ENCODE measurements at places on chromosomes 6 and 20.
A peak's percentile ranks its signal among the peaks of the same experiment; 100 is the strongest.

- DNase-seq: no peak
Observed at GRCh38 chr6:135084001-135084915, 29.6 kb upstream of the HBS1L start.

DNA sequence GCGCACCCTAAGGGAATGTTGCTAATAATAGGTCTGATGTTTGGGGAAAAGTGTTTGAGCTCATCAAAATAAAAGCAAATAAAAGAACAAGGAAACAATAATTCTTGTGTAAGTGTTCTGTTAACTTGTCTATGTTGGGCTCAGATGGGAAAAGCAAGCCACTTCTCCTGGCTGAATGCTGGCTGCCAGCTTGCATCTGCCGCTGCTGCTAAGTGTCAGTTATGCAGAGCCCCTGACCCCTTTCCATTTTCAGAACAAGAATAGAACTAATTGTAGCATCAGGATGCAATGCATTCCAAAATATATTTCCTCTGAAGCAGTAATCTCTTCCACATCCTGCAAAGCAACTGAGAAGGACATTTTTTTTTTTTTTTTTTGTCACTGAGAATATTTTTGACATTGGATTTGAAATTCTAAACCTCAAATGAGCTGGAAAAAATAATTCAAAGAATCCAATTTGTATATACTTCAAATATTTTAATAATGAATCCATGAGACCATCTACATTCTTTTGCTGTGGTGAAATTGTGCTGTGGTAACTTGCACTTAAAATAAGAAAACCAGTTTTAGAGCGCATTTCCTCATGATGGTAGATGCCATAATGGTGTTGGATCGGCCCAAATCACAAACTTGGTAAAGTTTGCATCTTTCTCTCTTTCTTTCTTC is 43.9 kb upstream of the DEK start:
- peak; percentile 40 for DNase-seq

DNA sequence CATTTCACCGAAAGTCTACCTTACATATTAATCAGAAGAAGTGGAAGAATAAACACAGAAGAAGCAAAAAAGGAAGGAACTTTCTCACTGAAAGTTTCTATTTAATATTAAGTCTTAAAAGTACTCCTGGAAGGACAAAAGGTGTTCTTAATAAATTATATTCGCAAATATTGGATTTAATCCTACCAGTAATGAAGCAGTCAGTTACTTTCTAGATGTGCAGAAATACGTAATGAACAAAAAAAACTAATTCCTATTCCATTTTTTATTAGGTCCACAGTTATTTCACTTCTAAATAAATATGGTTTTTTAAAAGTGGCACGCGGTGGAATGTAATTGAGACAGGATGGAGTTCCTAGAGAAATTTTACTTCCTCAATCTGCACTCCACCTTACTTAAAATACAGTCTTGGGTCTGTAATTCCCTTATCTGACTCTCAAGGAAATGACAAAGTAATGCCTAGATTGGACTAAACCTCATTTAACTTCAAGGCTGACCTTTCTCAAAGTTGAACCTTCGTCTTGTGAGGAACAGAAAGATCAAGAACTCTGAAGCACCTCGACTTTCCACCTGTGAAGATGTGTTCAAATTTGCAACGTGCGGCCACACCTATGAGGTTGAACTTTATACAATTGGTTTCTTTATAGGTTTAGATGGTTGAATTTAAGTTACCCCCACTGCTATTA is 1.1 kb upstream of the TRAM2 start:
- DNase-seq: no peak

DNA sequence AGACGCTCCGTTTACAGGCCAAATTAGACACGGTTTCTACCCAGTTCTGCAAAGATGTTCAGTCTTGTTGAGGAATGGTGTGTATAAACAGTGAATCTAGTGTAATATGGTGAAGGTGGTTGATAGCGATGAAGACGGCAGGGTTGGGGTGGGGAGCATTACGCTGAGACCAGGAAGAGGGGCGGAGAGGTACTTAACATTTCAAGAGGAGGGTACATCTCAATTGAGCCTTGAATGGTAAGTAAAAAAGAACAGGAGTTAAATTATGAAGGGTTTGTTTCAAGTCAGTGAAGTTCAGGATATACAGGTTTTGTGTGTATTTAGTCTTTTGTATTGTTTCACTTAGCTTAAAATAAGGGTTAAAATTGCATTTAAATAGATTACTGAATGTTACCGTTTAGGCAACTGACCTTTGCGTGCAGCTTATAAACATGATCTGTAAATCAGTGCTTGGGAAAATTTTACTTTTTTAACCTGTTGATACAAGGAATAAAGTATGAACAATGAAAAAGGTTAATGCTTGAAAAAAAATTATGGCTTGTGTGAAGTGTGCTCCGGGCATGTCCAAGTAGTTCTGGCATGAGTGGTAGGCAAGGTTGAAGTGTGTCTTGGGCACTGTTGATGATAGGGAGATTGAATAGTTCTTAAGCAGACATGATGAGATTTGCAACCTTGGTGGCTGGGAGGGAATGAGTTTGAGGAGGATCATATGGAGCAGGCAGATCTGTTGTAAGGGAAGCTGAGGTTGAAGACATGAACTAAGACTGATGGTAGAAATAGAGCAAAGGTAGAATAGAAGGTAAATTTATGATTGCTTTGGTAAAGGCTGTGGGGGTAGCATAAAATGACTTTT is 842 bp downstream of the POLR1C start:
- DNase-seq: no peak

- no peak for DNase-seq
Observed at GRCh38 chr20:2834401-2835110, 5.9 kb downstream of the PCED1A start.

DNA sequence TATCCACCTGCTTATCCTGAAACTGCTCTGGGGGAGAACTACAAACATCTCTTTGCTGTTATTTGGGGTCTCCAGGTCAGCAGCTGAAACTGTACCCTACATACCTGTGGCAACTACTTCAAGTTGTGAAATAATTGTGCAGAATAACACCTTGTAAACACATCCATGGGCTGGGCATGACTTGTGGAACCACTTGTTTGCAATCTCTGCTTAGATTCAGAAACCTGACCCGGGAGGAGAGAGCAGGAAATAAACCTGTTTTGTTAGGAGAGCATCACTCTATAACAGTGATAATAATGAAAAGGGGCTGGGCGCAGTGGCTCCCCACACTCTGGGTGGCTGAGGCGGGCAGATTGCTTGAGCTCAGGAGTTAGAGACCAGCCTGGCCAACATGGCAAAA is 183.1 kb downstream of the NFATC2 start:
- no peak for DNase-seq

- no peak for DNase-seq
Observed at GRCh38 chr6:35477028-35477427, 8.8 kb downstream of the RPL10A start.

DNA sequence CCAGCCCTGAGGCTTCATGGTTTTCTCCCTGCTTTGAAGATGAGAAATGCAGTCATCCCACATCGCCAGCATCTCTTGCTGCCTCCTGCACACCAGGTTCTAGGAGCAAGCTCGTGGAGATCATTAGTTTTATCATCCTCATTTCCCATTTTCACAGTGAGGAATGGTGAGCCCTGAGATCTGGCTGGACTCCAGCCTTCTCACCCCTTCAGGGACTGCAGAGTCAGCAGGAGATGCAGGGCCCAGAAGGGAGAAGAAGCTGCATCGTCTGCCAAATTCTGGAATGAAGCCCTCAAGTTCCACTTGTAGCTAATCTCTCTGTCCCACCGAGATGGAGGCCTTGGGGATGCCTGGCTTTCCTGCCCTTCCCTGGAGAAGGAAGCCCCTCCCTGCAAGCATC is 216.8 kb downstream of the TAF4 start:
- DNase-seq: no peak

DNA sequence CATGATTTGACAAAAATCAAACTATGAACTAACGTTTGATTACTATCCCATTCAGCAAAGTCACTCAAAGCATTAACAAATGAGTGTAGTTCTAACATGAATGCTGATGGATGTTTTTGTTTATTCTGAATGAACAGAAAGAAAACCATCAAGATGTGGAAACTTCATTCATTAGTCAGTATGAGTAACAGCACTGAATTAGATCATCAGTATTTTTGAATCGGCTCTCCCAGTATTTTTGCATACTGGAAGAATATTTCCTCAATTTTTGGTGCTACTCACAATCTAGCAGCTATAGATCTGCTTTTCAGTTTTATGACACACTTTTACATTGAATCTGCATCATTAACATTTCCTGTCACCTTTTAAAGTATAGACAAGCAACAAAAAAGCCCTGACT is 63.8 kb upstream of the CD83 start:
- peak; percentile 42 for DNase-seq

DNA sequence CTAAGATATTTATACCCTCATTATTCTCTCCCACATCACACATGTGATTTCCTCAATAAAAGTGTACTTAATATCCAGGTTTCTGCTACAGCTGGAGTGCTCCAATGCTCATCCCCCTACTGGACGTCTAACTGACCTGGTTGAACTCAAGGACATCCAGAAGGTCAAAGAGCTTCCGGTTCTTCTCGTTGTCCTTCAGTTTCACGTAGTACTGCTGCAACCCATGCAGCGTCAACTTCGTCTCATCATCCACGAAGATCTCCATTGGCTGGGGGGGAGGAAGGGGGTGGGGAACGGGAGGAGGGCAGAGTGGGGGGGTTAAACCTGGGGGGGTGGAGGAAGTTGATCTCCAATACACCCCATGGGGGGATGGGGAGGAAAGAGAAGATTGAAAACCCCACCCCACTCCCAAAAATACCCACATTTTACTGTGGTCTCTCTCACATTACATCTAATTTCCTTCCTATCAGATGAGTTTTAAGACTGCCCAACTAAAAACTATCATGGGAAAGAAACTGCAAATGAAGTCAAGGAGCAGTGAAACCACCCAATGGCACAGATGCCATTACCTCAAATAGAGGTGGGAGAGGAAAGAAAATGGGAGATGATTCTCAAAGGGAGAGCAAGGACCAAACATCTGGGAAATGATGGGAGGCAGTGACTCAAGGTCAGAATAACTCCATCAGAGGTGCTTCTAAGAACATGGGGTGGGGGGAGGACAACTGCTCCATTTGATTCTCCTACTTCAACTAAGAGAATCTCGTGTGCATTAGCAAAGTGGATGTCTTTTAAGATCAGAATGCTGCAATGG is 4.1 kb downstream of the MCCD1 start:
- no peak for DNase-seq

- no peak for DNase-seq
Observed at GRCh38 chr6:31728767-31729514, at the start of gene DDAH2. Gene DDAH2 (minus strand): TSS chr6:31729299. CDS start chr6:31729161, 138 bp downstream.

GRCh38 chr20:10022625-10023024 is 12.2 kb upstream of the ANKEF1 start:
- DNase-seq: no peak

DNA sequence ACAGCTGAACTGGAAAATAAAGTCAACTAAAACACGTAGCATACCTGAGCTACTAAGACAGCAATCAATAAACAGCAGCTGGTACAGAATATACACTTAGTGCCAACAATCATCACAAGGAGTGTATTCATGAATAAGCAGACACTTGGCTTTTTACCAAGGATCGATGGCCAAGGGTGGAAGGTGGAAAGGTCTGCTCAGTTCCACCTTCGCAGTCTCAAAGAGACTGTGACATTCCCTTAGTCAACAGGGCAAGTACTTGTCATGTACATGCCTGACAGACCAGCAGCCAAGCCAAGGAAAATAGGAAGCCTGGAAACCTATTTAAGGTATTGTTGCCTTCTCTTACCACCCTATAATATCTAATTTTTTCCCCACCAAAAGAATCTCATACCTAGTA is 21.4 kb downstream of the HBS1L start:
- DNase-seq: peak; percentile 30

- DNase-seq: no peak
Observed at GRCh38 chr6:760982-761955, 68.3 kb upstream of the EXOC2 start.

GRCh38 chr6:43983632-43984031 is 143.6 kb downstream of the MRPL14 start:
- no peak for DNase-seq

- DNase-seq: no peak
Observed at GRCh38 chr6:72661411-72661810, 39.5 kb downstream of the KCNQ5 start.

DNA sequence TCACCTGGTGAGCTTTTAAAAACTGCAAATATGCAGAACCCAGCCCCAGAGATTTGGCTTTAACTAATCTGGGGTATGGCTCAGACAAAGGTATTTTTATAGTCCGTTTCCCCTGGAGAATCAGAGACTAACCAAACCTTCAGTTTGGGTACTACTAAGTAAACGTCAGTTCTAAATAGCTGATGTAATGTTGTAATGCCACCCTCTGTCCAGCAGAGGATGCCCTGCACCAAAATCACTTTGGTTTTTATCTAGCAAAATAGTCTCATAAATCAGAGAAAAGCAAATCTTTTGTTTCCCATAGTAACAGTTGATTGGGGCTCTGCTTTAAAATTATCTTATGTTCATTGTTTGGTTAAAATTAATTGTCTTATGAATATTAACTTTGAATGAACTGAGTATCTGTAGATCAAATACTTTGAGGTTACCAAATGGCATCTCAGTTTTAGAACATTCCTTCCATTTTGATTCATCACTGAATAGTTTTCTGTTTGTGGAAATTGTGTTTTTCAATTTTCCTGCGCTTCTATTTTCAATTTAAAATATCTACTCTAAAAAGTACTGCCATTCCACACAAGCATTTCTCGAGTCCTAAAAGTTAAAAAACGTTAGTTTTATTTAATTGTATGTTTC is 278.3 kb upstream of the PLCB4 start:
- peak; percentile 79 for DNase-seq

DNA sequence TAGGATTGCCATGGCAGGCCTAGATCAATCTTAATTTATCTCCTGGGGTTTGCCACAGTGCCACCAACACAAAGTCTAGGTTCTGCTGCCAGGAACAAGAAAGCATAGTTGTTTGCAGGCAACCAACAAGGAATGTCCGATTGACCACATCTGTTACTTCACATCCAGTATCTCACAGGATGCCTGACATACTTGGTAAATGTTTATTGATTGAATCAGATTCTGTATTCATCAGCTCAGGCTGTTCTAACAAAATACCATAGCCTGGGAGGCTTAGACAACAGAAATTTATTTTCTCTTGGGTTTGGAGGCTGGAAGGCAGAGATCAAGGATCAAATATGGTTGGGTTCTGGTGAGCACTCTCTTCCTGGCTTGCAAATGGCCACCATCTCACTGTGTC is 26.3 kb upstream of the MC3R start:
- peak; percentile 83 for DNase-seq

GRCh38 chr6:152636021-152636608 is 1.0 kb downstream of the SYNE1 start:
- peak; percentile 11 for DNase-seq

DNA sequence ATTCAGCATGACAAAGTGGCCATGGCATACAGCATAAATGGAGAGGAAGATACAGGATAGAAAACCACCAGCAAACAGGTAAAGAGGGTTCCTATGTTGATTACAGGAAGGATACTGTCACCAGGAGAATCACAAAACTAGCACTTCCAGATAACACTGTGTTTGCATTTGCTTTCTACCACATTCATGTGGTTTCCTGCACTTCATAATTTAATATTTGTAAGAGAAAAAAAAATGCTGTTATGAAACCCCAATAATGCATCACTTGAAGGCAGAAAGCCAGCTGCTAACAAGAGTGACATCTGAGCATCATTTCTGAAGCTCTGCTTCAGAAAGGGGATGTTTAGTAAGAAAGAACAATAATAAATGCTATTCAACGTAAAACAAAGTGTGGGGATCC is 106.6 kb downstream of the ATXN1 start:
- DNase-seq: no peak

All from kidney tubule cell (primary cell).